ENCODE measurements at places on chromosomes 12 and 14.

DNA sequence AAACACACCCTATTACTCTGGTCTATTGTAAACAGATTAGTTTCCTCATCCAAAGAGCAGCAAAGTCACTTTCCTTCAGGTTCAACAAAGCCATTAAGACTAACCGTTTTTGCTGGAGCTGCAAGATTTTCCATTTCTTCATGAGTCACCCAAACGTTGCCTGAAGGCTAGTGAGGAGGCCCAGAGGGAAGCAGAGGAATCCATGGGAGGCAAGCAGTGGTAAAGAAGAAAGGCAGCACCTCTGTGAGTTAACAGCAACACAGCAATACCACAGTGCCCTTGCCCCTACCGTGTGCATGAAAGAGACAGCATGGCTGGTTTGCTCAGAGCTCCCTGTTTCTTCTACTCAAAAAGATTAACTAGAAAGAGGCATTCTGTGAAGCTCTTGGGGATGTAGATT is 206.3 kb downstream of the ACSS3 start:
- no peak for DNase-seq

DNA sequence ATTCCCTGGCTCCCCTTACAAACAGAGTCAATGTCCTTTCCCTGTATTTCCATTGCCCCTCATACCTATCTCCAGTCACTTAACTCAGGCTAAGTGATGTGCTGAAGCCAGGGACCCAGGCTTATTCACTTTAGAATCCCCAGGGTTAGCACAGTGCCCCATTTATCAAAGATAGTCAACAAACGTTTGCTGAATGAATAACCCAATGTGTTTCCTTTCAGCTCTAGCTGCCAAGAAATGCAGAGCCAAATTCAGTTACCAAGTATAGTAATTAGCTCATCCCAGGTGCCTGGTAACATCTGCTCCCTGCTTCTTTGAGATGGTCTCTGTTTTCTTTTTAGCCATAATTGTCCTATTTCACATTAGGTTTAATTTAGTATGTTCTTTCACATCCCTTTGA is 189.5 kb downstream of the PHLDA1 start:
- DNase-seq: no peak

DNA sequence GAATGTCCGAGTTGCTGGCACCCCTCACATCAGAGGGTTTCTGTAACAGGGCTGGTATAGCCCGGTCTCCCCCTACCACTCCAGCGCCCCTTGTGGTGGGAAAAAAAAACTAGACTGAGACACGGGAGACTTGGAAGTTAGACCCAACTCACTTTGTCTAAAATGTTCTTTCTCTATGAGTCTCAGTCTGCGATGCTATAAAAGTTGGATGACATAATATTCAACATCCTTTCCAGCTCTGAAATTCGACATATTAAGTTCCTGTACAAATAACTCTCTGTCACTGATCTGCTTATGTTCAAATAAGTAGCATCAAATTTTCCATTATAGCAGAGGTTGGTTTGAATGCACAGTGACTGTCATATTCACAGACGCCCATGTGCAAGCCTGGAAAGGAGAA is 25.7 kb upstream of the TC2N start:
- DNase-seq: no peak

DNA sequence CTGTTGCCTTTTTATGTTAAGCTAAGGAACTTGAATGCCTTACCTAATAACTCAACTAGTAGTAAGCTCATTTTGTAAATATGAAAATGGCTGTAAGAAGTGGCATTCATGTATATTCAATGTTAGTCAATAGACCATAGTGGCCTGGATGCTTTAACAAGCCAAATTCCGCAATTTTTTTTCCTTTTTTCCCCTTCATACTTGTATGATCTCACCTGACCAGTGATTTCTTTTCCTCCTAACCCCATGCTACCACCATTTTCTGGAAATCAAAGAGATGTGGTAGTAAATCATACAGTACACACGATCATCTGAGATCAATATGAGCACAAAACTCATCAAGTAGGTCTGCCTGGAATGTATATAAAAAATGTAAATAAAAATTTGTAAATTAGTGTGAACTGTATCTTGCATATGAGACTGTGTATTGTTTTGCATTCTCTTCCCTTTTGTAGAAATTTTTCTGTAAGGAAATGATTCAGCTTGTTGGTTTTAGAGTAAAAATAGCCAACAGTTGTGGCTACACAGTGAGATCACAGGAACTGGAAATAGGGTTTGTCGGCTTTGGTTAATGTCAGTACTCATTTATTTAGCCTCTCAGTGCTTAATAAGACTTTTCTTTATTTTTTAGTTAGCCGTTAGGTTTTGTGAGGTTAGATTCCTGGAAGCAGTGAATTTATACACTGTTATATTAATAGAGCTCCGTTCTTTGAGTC is 62.5 kb downstream of the ETNK1 start:
- peak; percentile 37 for DNase-seq

DNA sequence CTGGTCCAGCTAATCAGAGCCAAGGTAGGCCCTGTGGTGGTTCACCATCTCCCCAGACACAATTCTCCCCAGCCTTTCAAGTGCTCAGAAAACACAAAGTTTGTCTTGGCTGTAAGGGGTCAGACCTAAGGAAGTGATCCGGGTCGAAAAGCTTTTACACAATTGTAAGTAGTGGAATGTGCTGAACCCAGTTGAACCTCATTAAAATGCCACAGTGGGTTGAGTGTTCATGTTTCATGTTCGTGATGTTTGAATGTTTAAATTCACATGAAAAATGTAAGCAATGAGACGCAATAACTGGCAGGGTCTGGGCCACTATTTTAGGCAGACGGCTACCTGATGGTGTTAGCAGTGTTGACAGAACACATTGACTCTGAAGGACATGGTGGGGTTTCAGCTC is 60.9 kb upstream of the JDP2 start:
- no peak for DNase-seq

DNA sequence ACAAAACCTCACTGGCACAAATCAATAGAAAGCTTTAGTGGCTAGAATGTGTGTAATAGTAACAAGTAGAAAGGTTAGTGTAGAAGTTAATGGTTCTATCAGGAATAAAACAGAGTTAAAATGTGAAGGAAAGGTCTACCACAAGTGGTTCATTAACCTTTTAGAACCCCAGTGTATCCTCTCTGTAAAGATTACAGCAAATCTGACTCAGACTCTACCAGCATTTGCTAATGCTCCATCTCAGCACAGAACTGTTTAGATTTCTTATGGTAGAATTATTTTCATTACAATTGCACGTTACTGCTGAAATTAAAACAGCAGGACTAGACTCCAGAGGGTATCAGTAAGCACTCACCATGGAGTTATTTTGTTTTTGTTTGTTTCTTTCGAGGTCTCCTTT is 609.0 kb upstream of the LMO3 start:
- no peak for DNase-seq

DNA sequence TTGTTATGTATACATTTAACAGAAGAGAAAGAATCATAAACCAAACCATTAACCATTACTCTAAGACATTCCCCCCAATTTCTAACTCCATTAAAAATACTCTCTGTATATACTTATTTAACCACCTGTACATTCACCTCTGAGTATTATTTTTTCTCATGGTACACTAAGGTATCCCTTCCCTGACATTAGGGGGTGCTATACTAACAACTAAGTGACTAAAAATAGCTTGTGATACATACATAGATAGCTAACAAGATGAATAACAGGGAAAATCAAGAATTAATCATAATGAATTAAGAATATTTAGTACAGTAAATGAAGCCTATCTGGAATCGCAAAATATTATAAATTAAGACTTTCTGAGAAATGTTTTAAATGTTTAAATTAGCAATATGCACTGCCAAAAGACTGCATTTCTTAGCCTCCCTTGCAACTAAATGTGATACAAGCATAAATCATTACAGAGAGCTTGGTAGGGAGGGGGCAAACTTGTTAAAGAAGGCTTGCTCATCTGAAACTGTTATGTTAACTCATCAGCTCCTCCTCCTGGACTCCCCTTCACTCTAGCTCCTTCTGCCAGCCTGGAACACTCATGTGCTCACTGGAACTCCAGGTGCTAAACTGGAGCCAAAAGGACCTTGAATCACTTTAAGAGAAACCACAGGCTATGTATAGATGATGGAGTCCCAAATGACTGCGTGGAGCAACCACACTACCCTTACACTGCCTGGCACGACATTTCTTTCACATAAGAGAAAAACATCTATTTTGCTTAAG is 14.9 kb downstream of the C2CD5 start:
- DNase-seq: no peak

DNA sequence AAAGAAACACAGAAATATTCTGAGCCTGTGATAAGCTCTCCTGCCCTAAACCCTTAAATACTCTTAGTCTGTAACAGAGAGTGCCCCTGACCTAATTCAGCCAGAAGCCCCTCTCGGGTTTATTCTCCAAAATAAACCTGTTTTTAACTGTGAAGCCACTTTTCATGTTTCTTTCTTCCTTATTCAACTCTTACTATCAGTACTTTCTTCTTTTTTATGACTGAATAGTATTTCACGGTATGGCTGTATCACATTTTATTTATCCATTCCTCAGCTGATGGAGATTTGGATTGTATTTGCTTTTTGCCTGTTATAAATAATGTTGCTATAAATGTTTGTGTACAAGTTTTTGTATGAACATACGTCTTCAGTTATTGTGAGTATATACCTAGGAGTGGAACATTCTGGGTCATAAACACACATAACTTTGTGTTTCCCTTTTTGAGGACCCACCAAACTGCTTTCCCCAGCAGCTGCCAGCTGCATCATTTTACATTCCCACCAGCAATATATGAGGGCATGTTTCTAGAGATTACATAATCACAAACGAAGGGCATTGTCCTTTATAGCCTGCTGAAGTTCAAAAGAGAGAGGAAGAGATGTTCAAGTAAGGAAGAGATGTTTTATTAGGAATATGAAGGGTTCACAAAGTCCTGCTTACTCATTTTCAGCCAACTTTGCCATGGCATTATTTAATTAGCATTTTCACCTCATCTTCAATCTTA is 199.4 kb upstream of the NUDT4 start:
- DNase-seq: no peak

- DNase-seq: no peak
These were observed 47.6 kb upstream of the BDKRB2 start for GRCh38 chr14:96156804-96157760.

All from SIG-M5 (cell line).